T follicular helper cell (primary cell): ENCODE measurements at places on chromosomes 1 and 21.
A peak's percentile ranks its signal among the peaks of the same experiment; 100 is the strongest.

GRCh38 chr1:12152113-12152891 is 14.5 kb upstream of the TNFRSF1B start:
- no peak for DNase-seq

- no peak for DNase-seq
Measured at GRCh38 chr21:38455403-38455802, 42.9 kb downstream of the ERG start.

GRCh38 chr21:38804789-38805327 is 871 bp upstream of the ETS2 start:
- no peak for DNase-seq

DNA sequence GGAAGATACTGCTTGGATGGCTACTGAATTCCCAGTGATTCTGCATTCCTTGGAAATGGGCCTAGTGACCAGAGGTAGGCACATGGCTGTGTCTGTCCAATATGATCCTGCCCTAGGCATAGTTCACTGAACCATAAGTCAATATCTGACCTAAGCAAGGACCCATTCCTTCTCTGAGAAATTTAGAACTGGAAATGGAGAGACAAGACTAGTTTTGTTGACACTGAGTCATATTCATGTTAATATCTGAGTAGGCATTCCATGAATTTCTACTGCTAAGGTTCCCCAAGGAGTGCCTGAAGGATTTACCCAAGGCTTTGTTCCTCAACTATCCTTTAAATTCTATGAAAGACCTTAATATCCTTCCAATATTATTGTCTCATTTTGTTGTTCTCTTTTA is 329.8 kb upstream of the BEND5 start:
- no peak for DNase-seq

- no peak for DNase-seq
Measured at GRCh38 chr1:41467673-41468072, 16.8 kb downstream of the EDN2 start.

- DNase-seq, result no peak
Measured at GRCh38 chr1:78401148-78401547, 89.6 kb upstream of the PTGFR start.

GRCh38 chr1:203625628-203626019 is 1.0 kb upstream of the ATP2B4 start:
- DNase-seq, result peak; percentile 62

DNA sequence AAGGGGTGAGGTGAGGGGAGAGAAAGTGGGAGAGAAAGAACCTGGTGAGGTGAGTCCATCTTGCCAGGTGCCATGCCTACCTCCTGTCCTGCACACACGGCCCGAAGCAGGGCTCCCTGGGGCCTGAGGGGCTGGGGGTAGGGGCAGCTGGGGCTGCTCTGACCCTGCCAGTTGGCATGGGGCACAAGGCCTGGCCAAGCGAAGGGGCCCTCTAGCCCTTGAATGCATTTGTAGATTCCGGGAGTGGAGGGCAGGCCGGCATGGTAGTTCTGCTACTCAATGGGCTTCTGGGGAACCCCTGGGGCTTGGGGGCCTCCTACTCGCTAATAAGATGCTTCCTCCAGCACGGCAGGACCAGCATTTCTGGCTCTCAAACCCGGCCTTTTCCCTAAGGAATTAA is 3.6 kb upstream of the PRDM16 start:
- no peak for DNase-seq

DNA sequence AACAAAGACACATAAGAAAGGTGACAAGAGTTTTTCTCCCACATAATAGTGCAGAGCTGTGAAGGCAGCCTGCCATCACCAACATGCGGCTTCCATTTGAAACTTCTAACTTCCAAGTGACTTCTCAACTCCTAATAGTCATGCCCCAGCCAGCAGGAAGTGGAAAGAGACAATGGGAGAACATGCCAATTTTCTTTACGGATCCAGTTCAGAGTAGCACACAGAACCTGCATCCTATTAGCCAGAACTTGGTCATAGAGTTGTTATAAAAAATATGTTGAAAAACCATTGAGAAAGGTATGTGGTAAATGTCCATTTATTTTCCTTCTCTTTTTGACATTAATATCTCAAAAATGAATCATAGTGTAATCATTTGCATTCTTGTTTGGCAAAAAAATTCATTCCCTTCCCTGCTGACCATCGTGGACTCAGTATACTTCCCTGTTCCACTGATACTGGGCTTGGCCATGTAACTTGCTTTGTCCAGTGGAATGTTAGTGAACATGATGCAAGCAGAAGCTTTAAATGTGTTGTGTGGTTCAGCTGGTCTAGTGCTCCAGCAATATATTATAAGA is 197.4 kb downstream of the SEC16B start:
- no peak for DNase-seq

DNA sequence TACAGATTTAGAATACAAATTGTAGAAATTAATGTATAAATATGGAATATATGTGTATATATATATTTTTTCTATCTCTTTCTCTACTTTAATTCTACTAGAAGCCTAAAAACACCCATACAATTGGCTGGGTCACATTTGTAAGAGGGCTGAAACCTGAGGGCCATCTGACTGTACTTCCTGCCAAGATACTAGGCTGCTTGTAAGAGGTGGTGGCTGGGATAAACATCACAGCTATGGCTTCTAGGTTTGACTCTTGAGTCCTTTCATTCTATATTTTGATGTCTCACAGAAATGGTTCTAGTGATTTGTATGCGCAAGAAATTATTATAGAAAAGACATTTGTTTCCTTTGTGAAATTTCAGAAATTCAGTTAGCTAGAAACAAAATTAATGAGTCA is 1155.2 kb upstream of the B3GALT2 start:
- no peak for DNase-seq

DNA sequence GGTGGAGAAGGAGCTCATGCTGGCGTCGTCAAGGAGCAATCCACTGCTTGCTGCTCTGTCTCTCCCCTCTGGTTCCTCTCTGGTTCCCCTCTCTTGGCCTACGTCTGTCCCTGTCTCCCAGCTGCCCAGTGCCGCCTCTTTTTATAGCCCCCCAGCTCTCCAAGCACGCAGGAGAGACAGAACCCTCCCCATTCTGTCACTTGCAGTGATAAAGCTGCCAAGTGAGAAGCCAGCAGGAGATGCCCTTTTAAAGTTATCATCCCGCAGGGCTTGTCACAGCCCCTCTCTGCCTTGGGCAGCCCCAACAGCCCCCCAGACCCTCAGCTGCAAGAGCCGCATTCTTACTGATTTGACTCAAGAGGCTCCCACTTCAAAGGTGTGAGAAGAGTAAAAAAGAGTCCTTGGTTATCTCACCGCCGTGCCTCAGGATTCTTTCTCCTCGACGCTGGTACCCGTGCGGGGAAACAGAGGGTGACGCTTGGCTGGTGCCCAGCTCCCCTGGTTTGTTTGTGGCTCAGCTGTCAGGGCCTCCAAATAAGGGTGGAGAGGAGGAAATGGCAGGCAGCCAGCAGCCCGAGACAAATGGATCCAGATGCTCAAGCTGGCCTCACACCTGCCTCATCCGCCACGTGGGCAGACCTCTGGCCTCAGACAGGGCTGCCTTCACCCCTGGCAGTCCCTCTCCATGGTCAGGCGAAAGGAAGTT is at the start of gene NPPA:
TSS of gene NPPA (minus strand) at position 117 of the 706 bp plus-strand sequence. CDS start at position 18, 99 bp downstream.
- no peak for DNase-seq

DNA sequence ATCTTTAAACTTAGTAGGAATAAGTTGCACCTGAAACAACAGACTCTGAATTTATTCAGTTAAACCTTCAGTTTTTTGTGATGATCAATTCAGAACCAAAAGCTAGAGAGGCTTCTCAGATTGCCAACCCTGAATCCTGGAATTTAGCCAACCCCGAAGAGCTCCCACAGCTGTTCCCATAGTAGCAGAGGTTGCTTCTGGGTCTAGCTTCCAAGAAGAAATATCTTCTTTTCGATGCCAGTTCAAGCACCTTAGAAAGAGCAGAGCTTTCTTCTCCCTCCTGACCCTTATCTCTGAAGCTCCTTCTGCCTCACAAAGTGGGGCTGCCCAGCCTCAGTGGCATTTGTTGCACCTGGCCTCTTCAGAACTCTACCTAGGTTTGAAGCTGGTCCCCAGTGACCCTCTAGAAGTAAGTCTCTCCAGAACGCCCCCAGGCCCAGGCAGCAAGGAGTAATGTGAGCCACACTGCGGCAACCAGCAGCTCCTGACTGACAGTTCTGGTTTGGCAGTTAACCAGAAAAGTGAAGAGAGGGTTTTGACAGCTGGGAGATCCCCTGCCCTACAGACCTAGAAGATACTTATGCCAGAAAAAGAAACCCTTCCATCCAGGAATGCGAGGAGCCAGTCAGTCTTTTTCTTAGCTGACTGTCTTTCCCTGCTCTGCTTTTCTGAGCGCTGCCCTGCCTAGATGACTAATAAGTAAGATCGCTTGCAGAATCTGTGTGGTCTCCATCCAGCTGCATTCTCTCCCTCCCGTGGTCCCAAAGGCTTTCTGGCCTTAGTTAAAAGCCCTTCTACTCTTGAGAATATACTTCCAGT is 165.9 kb downstream of the ADGRL4 start:
- DNase-seq, result no peak

DNA sequence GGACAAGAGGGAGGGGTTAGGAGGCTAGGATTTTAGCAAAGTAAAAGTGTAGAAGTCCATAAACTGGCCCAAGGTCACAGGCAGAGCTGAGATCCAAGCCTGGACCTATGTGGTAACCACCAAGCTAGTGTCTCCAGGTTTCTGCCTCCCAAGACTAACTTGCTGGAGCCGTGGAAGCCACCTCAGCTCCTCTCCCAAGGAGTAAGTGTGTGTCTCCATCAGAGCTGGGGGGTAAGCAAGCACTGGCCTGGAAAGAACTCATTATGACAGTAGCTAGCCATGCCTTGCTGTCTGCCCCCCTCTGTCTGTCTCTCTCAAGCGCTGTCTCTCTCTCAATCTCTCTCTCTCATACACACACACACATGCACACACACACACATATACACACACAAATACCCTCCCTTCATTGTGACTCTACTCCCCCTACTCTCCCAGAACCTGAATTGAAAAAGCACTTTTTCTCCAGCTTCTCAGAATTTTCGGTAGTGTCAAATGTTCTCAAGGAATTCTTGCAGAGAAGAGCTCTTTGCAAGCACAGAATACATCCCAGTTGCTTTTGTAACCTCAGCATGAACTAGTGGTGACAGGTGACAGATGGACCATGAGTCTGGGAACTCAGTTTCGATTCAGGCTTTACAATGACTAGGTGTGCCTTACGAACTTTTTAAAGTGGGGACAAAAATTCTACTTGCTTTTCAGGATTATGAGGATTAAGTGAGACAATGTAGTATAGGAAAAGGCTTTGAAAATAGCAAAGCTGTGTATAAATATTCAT is 238.0 kb upstream of the FGGY start:
- no peak for DNase-seq

DNA sequence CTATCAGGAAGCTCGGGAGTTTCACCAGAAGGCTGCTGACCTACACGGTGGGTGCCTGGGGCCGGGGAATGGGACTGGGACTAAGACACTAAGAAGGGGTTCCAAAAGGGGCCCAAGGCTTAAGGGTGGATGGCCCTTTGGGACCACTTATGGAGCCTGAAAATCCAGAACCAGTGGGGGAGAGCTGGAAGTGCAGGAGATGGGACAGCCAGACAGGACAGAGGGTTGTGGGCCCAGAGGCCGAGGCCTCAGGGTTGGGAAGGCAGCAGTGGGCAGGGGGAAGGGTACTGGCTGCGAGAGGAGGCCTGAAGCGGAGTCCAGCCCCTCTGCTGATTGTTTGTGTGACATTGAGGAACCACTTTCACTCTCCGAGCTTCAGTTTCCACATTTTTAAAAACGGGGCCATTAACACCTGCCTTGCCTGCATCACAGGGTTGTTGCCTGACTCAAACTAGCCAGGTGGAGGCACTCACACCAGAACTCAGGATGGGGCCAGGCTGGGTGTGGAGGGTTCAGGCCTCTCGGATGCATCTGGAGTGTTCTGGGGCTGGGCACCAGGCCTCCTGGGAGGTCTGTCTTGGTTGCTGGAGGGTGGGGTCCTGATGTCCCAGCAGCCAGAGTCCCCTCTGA is 3.0 kb downstream of the TTC24 start:
- DNase-seq, result no peak

- DNase-seq, result no peak
Measured at GRCh38 chr1:15649937-15650336, 32.7 kb downstream of the DDI2 start.

DNA sequence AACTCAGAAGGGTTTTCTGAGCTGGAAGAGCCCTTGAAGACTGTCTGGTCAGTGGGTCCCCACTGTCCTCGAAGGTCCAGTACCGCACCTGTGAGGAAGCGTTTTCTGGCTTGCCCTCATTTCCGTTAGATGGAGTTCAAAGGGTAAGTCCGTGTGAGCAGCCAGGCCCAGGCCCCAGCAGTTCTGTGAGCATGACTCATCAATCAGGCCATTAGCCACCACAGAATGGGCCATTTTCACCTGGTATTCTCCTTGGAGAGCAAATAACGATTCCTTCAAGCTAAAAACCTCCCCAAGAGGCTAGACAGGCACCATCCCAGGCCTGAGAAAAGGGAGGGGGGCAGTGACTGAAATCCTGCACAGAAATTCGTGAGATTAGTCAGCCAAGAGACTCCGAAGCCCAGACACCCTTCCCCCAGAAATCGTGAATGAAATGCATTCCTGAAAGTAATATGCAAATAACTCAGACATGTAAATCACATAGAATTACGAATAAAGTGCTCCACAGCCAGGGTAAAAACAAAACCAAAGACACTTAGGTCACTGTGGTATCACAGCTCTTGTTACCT is 66.0 kb downstream of the BCAR3 start:
- DNase-seq, result no peak

DNA sequence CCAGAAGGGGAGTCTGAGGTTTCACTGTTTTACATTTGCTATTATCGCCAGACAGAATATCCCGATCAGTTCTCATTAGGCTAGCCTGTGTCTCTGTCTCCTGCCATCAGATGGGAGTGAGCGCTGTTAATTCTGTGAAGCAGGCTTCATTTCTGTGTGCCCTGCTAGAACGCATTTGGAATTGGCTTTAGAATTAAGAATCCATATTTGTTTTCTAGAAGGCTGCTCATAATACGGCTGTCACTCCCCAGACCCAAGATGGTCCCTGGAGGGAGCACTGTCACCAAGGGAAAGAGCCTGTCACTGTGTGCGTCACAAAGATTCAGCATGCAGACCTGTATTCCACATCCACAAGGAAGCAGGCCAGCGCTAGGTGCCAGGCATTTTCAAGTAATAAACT is 49.2 kb downstream of the CASQ2 start:
- no peak for DNase-seq

- no peak for DNase-seq
Measured at GRCh38 chr1:217403026-217403720, 227.7 kb downstream of the GPATCH2 start.

DNA sequence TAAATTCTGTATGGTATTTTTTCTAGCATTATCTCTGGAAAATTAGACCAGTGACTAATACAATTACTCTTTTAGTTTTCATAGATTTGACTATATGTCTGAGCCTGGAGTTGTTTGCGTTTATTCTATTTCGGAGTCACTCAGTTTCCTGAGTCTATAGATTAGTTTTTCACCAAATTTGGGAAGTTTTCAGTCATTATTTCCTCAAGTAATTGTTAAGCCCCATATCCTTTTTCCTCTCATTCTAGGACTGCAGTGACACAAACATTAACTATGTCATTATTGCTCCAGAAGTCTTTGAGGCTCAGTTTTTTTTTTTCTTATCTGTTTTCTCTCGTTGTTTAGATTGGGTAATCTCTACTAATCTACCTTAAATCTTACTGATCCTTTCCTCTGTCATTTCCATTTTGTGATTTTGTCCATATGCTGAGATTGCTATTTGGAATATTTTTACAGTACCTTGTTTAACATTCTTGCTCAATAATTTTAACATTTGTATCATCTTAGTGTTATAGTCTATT is 886.2 kb downstream of the LTN1 start:
- DNase-seq, result no peak

- DNase-seq, result no peak
Measured at GRCh38 chr1:236377832-236378535, 16.1 kb upstream of the EDARADD start.
